ENCODE measurements at places on chromosomes 5 and 9.
A peak's percentile ranks its signal among the peaks of the same experiment; 100 is the strongest.

- DNase-seq = peak; percentile 83
These were observed 6.3 kb upstream of the IRF1 start for GRCh38 chr5:132496631-132497487.

- no peak for DNase-seq
These were observed 167.5 kb downstream of the TTC39B start for GRCh38 chr9:15139469-15139868.

GRCh38 chr9:14309403-14309802 is 4.5 kb downstream of the NFIB start:
- DNase-seq = peak; percentile 41

- DNase-seq = no peak
These were observed 40.8 kb downstream of the SHC3 start for GRCh38 chr9:89137542-89138462.

- DNase-seq = no peak
These were observed 106.5 kb upstream of the SIMC1 start for GRCh38 chr5:176131771-176132170.

GRCh38 chr9:89309166-89309565 is 1.8 kb upstream of the CKS2 start:
- DNase-seq = no peak

- no peak for DNase-seq
These were observed 75.3 kb downstream of the TJP2 start for GRCh38 chr9:69249337-69249736.

DNA sequence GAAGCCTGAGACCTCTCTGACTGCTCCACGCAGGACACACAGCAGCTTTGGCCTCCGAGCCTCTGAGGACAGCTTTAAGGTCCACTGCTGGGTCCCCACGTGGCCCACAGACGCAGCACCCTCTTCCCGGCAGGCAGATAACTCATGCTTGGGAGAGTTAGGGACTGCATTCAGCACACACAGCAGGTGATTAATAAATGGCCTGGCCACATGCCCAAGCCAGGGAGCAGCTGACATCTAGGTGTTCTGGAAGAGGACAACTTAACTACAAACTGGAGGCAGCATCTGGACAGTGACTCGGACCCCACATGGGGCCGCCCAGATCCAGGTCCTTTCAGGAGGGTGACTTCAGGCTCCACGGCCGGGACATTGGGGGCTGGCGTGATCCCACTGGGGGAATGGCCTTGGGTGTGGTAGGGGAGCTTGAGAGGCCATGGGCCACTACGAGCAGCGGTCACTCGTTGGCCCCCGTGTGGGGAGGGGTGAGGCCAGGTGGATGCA is 11.3 kb downstream of the NINJ1 start:
- no peak for DNase-seq

GRCh38 chr5:53480416-53481158 is at the start of gene FST:
FST (plus strand) TSS chr5:53480629; CDS start chr5:53480792, 163 bp downstream.
- DNase-seq = no peak

GRCh38 chr5:72878854-72879253 is 62.4 kb downstream of the TNPO1 start:
- no peak for DNase-seq

GRCh38 chr9:84862810-84863287 is 193.3 kb downstream of the NTRK2 start:
- DNase-seq = peak; percentile 7

GRCh38 chr9:86034863-86035734 is 64.3 kb downstream of the GOLM1 start:
- DNase-seq = peak; percentile 56

- DNase-seq = no peak
These were observed 149.9 kb upstream of the FBN2 start for GRCh38 chr5:128687930-128688329.

GRCh38 chr5:88799938-88800535 is 82.9 kb downstream of the MEF2C start:
- no peak for DNase-seq

GRCh38 chr9:86407022-86407421 is 52.8 kb upstream of the TUT7 start:
- no peak for DNase-seq

DNA sequence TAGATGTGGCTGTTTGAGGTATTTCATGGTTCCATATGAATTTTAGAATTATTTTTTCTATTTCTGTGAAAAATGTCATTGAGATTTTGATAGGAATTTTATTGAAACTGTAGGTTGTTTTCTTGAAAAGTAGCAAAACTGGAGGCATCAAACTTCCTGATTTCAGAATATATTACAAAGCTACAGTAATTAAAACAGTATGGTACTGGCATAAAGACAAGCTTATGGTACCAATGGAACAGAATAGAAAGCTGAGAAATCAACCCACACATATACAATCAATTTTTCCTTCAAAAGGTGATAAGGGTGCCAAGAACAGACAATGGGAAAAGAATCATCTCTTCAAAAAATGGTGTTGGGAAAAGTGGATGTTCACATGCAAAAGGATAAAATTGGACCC is 197.7 kb upstream of the DAP start:
- no peak for DNase-seq

DNA sequence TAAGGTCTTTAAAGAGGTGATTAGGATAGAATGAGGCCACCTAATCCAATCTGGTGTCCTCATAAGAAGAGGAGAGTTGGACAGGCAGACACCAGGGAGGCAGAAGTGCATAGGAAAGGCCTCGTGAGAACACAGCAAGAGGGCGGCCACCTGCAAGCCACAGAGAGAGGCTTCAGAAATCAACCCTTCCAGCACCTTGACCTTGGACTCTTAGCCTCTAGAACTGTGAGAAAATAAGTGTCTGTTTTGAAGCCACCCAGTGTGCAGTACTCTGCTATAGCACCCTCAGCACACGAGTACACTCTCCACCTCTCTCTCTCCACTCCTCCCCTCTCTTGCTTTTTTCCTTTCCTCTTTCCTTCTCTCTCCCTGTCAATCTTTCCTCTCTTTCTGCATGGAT is 26.8 kb downstream of the NIPAL4 start:
- no peak for DNase-seq

GRCh38 chr9:88216126-88216995 is 78.1 kb upstream of the SPATA31C2 start:
- no peak for DNase-seq

DNA sequence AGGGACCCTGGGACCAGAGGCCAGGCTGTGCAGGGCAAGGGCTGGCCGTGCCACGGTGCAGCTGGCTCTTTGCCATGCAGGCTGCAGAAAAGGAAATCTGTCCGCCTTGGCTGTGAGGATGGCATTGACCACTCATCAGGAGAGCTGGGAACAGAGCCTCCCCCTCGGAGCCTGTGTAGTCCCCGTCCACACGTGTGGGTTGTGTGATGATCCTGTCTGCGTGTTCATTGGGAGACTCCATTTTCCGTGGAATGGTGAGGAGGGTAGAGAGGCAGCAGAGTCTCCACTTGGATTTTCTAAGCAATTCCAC is 47.7 kb downstream of the EHMT1 start:
- DNase-seq = no peak

DNA sequence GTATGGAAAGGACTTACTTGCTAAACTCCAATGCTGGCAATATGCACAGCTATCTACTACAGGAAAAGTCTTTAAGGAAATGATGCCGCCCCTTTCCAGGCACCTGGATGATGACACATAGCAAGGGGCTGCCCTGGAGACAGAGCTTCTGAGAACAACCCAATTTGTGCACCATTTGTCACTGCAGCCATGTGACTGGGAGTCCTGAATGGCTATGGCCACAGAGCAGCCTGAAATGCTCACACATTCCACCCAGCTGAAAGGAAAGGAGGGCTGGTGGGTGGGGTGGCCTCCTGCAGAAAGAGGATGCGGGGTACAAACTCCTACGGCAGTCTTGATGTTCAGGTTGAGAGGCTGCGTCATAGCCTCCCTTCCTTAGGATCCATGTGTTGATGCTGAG is 70.1 kb upstream of the FSTL4 start:
- no peak for DNase-seq

DNA sequence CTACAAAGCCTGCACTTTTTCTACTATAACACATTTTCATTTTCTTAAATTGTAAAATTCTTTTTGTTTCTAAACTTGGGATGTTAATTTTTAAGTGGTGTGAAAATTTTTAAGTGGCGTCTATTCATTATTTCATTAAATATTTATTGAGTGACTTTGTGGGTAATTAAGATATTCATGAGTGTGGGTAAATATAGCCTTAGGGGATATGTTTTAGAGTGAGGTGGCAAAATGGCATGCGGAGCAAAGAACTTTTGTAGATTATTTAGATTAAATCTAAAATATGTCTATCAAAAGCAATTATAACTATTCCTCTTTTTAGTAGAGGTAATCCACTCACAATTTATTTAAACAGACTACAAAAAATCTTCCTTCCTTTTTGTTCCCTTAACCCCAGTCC is 188.4 kb downstream of the PCSK1 start:
- DNase-seq = no peak

DNA sequence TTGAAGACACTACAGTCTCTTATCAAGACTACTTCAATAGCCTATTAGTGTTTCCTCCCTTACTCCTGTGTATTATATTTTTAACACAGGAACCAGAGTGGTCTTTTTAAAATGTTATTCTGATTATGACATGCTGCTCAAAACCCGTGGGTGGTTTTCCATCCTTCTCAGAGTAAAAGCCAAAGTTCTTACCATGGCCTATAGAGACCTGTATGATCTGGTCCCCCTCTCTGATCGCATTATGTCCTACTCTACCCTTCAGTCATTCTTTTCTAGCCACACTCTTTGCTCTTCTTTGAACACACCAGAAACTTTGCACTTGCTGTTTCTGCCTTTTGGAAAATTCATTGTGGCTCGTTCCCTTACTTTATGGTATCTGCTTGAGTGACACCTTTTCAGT is 13.8 kb downstream of the RECK start:
- DNase-seq = no peak

GRCh38 chr5:180472269-180472668 is 21.9 kb upstream of the CNOT6 start:
- DNase-seq = no peak

DNA sequence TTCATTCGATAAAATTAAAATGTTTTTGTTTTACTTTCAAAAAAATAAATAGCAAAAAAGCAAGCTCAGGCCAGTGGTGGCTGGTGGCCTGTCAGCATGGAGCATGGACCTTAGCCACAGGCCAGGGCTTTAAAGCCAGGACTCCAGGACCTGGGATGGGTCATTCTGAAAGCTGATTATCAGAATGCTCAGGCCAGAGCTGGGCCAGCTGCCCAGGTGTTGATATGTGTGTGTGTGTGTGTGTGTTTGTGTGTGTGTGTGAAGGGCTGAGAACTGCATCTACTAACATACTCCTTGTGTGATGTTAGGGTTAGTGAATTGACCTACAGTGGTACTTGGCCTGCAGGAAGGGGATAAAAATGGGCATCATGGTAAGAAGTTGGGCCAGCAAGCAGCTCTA is 21.5 kb downstream of the PALM2AKAP2 start:
- DNase-seq = no peak

- DNase-seq = peak; percentile 83
These were observed 290.6 kb downstream of the PIK3R1 start for GRCh38 chr5:68505917-68506860.

GRCh38 chr9:135993409-135993742 is 32.2 kb upstream of the UBAC1 start:
- DNase-seq = no peak

- peak; percentile 67 for DNase-seq
These were observed 68.8 kb downstream of the ELL2 start for GRCh38 chr5:95892784-95893354.

DNA sequence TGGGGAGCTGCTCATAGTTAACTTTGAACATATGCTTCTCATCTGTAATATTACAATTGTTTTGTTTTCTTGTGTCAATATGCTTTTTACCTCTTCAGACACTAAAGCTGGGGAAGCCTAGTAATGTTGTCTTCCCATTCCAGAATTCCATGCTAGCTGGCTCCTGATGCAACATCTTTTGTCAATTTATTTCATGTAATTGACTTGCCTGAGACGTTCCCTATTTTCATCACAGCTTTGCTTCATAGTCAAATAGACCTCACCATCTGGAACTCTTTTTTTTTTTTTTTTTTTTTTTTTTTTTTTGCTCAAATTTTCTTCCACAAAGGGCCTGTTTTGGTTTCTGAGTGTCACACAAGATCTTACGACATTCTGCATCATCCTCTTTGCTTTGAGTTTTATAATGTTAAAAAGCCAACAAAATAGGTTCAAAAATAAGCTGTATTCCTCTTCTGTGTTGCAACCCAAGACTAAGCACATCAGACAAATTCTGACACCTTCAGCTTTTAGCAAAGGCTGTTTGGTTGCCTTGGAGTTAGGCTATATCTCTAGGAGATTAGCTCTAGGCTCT is 235.2 kb downstream of the NR3C1 start:
- DNase-seq = no peak

- DNase-seq = no peak
These were observed 49.0 kb upstream of the DHFR start for GRCh38 chr5:80703747-80704146.

- DNase-seq = no peak
These were observed 20.3 kb downstream of the CAMSAP1 start for GRCh38 chr9:135887021-135887507.

GRCh38 chr5:145345511-145346287 is 489.4 kb downstream of the PRELID2 start:
- no peak for DNase-seq
